ENCODE measurements at places on chromosomes 2 and 18.

DNA sequence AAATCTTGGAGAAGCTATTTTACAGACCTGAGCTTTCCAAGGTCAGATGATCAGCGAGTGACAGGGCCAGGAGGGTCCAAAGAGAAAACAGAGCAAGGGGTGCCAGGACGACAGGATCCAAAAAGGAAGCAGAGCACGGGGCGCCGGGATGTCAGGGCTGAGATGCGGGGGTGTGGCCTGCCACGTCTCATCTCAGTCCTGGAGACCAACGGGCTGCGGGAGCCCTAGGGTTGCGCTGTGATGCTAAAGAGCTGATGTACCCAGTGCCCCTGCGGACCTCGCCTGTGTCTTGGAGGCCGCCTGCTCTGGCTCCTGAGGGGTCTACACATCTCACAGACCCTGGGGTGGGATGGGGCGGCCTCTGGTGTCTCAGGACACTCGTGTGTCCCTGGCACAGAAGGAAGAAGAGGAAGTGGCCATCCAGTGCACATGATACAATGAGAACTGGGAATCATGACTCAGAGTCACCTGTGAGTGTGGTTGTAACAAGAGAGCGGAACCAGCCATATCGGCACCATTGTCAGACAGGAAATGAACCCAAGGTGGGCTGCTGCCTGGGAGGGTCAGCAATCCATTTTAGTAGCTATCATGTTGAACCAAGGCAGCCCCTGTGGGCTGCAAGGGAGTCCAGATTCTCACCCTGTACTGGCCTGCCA is 97.8 kb downstream of the MYT1L start:
- DNase-seq = no peak

GRCh38 chr18:35283923-35284794 is 5.9 kb downstream of the ZSCAN30 start:
- no peak for DNase-seq

DNA sequence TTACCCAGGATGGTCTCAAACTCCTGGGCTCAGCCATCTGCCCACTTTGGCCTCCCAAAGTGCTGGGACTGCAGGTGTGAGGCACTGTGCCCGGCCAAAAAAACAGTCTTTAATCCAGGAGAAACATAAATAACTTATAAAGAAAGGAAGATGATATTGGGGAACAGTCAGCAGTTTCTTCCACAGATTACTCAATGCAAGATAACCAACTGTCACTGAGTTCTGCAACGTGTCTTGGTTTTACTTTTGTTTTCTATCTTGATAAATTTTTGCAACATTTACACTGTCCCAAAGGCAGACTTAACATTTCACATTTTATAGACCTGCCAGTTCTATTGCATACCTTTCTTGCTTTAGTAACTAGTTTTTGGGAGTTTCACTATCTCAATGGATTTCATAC is 71.1 kb downstream of the ANKRD44 start:
- no peak for DNase-seq

- no peak for DNase-seq
Observed at GRCh38 chr18:11909591-11910026, 1.5 kb upstream of the MPPE1 start.

DNA sequence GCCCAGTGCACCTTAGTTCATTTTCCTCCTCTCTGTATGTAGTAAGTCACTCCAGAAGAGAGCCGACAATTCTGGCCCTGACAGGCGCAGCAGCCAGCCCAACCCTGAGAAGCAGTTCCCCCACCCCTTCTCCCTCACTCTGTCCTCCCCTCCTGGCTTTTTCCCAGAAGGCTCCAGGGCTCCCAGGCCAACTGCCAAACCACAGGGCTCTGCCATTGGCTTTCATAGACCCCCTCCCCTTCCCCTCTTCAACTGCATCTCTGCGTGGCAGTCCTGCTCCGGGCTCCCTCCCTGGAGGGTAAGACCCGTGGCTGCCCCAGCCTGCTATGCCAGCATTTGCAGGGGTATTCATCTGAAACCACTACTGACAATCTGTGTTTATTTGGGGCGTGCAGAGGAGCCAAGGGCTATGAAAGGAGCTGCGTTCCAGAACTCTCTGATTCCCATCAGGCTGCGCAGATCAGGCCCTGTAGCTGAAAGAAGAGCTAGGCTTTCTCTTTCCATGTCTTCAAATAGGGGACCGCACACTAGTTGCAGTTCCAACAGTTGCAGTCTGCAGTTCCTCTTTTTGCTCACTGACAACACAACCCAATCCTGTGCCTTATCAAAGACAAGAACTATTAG is 388.6 kb upstream of the TNP1 start:
- DNase-seq = no peak

DNA sequence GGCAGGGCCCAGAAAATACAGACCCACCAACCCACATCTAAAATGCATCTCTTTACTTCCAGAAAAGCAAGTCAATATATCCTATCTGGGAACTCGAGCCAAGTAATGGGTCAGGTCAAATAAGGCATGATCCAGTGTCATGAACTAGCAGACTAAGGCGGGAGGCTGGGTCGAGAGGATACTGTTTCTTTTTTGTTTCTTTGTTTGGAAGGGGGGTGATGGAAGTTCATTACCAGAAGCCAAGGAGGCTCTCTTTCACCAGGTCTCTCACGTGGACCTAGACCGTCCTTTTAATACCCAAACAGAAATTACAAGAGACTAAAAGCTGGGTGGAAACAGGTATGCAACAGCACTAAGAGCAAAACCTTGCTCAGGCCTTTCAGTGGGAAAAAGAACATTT is 108.3 kb downstream of the HDAC4 start:
- DNase-seq = no peak

- no peak for DNase-seq
Observed at GRCh38 chr2:230144355-230144754, 75.4 kb downstream of the SP110 start.

GRCh38 chr2:46200861-46201605 is 96.2 kb upstream of the EPAS1 start:
- DNase-seq = no peak

GRCh38 chr2:226671141-226671676 is 128.4 kb downstream of the IRS1 start:
- DNase-seq = no peak

DNA sequence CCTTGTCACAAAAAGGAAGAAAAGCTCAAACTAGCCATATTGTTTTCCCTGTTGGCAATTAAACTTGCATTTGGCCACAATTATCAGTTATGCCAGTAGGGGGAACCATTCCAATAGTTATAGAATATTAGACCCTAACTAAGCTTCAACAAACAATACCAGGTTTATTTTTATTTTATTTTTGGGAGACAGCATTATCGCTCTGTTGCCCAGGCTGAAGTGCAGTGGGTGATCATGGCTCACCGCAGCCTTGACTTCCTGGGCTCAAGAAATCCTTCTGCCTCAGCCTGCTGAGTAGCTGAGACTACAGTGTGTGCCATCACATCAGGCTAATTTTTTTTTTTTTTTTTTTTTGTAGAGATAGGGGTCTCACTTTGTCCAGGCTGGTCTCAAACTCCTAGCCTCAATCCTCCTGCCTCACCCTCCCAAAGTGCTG is 102.1 kb downstream of the ATAD2B start:
- DNase-seq = no peak

- no peak for DNase-seq
Observed at GRCh38 chr2:224165901-224166319, 126.8 kb upstream of the SERPINE2 start.

DNA sequence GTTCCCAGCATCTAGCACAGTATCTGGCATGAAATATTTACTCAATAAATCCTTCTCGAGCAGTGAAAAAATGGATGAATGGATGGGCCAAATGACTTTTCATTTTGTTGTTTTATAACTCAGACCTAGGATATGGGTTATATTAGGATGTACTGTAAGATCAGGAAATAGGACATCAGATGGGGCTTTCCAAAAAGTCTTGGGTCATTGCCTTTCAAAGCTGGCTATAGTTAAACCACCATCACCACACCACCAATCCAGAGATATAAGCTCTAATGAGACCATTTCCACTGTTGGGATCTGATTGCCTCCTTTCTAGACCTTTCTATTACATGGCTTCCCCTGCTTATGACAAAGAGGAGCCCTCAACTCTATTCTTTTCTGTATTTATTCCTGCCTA is 525.0 kb upstream of the TCF4 start:
- DNase-seq = no peak

- no peak for DNase-seq
Observed at GRCh38 chr2:173048897-173049661, 26.6 kb upstream of the MAP3K20 start.

DNA sequence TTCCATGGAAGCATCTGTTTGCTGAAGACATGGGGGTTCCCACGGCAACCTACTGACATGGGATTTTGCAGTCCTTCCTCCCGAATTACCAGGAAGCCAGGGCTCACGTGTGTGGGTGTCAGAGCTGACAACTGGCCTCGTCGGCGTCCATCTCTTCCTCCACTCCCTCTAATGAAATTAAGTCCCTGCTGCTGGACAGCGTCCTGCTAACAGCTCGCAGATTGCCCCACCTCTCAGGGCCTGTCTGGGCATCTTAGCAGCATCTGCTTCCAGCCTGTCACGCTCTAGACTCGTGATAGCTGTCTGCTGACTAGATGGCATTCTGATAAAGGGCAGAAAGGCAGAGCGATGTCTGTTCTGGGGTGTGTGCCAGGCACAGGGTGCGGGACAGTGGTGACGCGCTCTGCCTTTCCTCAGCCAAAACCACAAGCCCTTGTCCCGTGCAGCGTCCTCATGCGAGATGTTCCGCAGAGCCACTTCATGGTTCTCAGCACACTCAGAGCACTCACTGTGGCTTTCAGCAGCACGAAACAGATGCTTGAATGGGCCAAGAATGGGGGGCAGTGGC is 161.1 kb downstream of the ARL4C start:
- DNase-seq = peak; percentile 29

GRCh38 chr18:76476665-76477561 is 18.1 kb downstream of the ZNF516 start:
- DNase-seq = no peak

- no peak for DNase-seq
Observed at GRCh38 chr18:66761166-66761565, 157.3 kb upstream of the CDH19 start.

- no peak for DNase-seq
Observed at GRCh38 chr2:217156801-217157200, 296.9 kb upstream of the TNP1 start.

DNA sequence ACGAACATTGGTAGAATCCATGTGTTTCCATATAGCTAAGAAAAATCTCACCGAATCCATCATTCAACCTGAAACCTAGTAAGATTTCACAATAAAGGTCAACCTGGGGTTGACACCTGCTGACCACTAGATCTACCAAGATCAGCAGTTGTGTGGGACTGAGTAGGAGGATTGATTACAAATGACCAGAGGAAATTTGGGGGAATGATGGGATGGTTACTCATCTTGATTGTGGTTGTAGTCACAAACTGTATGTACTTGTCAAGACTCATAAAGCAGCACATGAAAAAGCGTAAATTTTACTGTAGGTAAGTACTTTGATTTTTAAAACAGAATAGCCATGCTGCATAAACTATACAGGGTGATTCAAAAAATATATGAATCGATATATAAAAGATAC is 14.7 kb downstream of the DAPL1 start:
- DNase-seq = no peak

- no peak for DNase-seq
Observed at GRCh38 chr2:202064881-202065230, 8.2 kb upstream of the KIAA2012 start.

DNA sequence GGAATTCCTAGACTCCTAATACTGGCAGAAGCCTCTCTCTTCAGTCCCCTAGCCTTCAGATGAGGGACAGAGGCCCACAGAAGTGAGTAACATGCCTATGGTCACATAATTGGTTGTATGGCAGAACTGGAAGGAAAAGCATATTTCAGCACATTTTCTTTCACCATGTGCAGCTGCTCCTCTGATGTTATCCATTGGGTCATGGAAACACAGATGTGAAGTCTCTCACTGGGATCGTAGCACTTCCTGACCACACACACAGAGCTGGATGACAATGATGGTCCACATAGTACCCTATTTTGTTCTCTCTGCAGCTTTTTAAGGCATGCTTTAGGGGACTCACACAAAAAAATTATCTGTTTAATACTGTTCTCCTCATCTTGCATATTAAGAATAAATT is 24.5 kb downstream of the MYO3B start:
- no peak for DNase-seq

- DNase-seq = no peak
Observed at GRCh38 chr2:42101206-42102023, 53.6 kb downstream of the PKDCC start.

GRCh38 chr2:47174733-47175361 is 19.7 kb upstream of the STPG4 start:
- no peak for DNase-seq

GRCh38 chr2:239657992-239658391 is 257.2 kb upstream of the HDAC4 start:
- no peak for DNase-seq

DNA sequence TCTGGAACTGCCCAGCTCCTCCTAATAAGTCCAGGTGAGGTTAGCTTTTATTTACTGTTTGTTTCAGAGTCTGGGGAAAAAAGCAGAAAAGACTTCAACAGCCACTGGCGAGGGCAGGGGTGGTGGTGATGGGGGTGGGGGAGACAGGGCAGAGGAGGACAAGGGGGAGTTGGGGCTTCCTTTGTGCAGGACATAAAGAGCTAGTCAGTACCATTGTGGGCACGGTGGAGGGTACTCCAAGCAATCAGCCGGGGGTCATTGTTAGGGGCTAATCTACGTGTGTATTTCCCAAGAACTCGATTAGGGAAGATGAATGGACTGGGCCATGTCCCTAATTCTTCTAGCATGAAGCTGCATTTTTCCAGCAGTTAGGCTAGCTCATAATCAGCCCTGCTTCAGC is 2.8 kb upstream of the RAX start:
- DNase-seq = no peak

DNA sequence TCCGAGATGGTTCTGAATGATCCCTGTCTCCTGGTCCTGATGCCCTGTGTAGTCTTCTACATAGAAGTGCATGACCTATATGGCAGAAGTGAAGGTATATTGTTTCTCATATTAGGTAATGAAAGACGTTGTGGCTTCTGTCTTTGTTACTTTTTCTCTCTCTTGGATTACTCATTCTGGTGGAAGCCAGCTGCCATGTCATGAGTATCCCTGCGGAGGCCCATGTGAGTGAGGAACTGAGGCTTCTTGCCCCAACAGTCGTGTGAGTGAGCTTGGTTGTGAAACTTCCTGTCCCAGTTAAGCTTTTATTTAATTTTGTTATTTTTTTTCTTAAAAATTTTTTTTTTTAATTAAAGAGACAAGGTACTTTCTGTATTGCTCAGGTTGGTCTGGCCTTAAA is 134.7 kb downstream of the UBR3 start:
- DNase-seq = no peak

DNA sequence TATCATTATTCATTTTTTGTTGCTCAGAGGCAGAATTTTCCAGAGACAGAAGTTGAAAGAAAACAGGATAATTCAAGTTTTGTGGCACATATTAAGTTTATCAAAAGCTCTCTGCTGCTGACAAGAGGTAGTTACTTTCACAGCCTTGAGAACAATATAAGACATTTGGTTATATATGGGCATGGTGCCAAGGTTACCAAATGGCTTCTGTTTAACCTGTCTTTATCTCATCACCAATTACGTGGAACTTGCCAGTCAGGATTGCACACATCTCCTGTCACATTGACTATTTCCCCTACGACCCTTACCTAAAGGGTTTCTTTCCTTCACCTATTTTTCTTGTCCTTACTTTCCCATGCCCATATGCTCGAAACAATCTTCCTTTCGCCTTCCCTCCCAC is 35.9 kb downstream of the KLF7 start:
- no peak for DNase-seq

GRCh38 chr2:39671604-39672003 is 5.9 kb downstream of the TMEM178A start:
- DNase-seq = no peak

GRCh38 chr2:67451086-67451832 is 54.1 kb downstream of the ETAA1 start:
- DNase-seq = no peak
